Posterior vena cava (tissue), 2 donors: ENCODE measurements at places on chromosomes 1 and 21. TPM values are rescaled to one million over a fixed set of nuclear protein-coding genes. Genes with fewer than 3 reads are reported as not detected.

DNA sequence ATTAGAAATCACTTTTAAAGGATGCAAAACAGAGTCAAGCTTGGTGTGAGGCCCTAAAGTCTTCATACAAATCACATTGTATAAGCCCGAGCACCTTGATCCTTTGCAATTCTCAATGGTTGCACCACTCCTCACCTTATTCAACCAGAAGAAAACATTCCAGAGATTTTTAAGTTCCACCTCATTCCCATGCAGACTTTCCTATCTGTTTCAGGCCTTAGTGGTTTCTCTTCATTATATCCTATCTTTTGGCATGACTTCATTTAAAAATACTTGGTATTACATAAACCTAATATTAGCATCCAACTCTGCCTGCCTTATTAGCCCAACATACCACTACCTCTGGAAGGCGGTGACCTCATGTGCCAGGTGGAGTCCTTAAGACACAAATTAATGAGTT is 9.3 kb upstream of the GREM2 start:
- no peak for DNase-seq

- DNase-seq: no peak
These were observed 176.3 kb downstream of the SDCCAG8 start for GRCh38 chr1:243432136-243432535.

DNA sequence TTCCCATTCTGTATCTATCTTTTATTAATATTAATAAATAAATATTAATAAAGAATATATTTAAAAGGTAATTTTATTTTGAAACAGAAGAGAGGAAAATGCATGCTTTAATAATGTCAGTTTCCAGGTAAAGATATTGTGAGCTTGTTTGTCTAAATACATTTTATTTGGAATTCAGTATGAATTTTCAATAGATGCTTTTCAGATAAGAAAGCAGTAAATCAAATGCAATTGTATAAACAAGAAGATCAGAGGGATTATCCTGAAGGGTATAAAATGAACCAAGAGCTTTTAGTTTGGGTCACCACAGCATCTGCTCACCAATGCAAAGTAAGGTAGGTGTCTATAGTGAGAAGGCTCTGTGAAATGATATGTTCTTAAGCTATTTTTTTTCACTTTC is at the start of gene TSHB:
Gene TSHB (plus strand): TSS at position 301 of the 400 bp plus-strand sequence. CDS start 3,537 bp downstream, outside the sequence.
- DNase-seq: no peak

DNA sequence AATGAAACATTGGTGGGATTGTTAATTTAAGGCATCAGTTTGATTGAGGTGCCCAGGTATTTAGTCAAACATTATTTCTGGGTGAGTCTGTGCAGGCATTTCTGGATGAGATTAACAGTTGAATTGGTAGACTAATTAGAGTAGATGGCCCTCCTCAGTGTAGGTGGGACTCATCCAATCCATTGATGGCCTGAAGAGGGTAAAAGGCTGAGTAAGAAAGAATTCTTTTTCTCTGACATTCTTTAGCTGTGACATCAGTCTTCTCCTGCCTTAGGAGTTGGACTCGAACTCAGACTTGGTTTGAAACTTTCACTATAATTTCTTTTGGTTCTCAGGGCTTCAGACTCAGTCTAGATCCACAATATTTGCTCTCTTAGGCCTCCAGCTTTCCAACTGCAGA is 59.6 kb upstream of the ADAMTS5 start:
- no peak for DNase-seq

GRCh38 chr1:55926906-55927471 is 652.4 kb downstream of the PLPP3 start:
- DNase-seq: no peak

DNA sequence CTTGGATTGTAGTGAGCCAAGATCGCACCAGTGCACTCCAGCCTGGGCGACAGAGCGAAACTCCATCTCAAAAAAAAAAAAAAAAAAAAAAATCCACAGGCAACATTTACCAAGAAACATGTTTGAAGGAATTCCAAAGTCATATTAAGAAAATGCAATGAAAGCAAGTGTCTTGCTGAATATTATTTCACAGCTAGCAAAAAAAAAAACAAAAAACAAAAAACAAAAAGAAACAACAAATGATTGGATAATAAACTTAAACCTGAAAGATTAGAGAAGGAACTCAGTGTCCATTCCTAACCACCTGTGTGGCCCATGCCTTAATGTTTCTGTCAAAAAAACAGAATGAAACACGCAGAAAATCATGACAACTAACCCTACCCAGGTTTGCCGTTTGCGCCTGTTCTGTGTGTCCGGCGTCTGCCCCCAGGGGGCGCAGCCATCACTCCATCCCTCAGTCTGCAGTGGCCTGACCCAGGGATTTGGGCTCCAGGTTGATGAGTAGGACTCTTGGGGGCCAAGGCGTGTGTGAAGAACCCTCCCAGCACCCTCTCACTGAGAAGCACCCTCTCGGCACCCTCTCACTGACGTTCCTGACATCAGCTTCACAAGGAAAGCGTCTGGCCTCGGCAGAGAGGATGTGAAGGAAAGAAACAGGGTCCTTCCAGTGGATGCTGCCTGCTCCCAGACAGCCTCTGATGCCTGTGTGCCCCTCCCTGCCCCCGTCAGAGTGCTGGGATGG is 19.2 kb upstream of the PTTG1IP start:
- peak; percentile 88 for DNase-seq

GRCh38 chr1:78348496-78349284 is 142.1 kb upstream of the PTGFR start:
- DNase-seq: no peak

Gene ARHGEF11
- 32.2 TPM for total RNA-seq

Gene MCM3AP
- total RNA-seq: 62.4 TPM
